Naive thymus-derived CD4-positive, alpha-beta T cell (primary cell): ENCODE measurements at places on chromosomes 4 and X. TPM values are rescaled to one million over a fixed set of nuclear protein-coding genes. Genes with fewer than 3 reads are reported as not detected.

- DNase-seq: no peak
These were observed at the start of gene JCHAIN for GRCh38 chr4:70666369-70666768. Gene JCHAIN (minus strand): TSS chr4:70666508. CDS start chr4:70666490, 18 bp downstream.

- DNase-seq: no peak
These were observed 1.4 kb upstream of the MAGED1 start for GRCh38 chrX:51891821-51892551.

DNA sequence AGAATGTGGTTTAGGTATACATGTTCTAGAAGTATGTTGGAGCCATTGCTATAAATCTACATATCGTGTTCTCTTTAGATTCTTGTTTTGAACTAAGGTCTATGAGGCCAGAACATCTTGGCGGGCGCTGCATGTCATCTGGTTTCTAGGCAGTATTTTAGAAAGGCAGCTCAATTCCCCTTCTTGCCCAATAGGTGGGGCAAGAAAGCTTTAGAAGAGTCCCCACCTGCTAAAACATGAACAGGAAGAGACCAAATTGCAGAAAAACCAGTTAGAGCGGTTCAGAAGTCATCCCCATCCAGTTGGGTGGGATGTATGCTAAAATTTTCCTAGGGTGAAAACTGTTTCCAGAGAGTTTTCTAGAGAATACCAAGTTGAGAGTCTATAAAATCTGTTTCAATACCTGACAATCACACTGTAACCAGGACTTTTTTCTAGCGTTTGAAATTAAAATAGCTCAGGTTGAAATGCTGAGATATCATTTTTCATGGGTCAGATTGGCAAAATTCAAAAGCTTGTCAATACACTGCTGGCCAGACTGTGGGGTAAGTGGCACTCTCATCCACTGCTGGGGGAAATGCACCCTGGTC lies 17.5 kb upstream of the SH3KBP1 start:
- DNase-seq: peak; percentile 40

DNA sequence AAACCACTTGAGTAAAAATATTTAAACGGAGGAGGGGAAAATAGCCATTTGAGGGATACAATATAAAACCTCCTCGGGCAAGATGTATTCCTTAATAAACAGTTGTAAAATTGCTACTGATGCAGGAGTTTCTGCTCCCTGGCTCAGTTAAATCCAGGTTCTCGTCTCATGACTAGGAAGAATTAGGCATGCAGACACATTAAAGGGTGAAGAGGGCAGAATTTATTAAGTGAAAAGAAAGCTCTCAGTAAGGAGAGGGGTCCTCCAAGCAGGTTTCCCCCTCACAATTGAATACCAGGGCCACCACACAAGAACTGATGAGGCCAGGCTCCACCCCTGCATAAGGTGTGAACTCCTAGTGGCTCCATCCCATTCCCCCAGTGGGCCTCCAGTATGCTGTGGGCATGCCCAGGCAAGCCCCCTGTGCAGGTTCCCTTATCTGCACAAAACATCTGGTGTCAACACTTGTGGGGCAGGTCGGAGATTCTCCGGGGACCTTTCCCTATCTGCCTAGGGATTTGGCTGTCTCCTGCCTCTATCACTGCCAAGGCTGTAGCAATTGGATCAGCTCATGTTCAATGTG lies 80.4 kb downstream of the HS6ST2 start:
- no peak for DNase-seq

CXCL8 gene
- 0.20 TPM for polyA plus RNA-seq

YY2 gene
- polyA plus RNA-seq: 0.79 TPM

DNA sequence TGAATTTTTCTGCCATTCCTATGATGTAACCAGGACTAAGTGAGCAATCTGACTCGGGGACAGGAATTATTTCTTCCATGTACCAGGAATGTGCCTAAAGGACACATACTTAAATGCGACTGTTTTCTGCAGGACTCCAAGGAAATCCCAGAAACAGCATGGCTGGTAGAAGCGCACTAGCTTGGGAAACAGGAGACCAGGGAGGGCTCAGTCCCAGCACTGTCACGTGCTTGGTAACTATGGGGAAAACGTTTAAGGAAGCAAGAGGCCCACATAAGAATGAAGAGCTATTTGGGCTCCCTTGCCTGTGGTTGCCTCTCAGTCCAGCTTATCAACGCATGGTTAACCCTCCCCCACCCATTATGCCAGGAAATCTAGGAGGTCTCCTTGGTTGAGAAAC lies 19.6 kb downstream of the MPP1 start:
- no peak for DNase-seq

GRCh38 chr4:3010998-3011397 lies 47.6 kb downstream of the GRK4 start:
- no peak for DNase-seq

GRCh38 chr4:32574803-32575202 lies 1854.6 kb downstream of the PCDH7 start:
- no peak for DNase-seq

NUP62CL gene
- polyA plus RNA-seq: 1.2 TPM

DNA sequence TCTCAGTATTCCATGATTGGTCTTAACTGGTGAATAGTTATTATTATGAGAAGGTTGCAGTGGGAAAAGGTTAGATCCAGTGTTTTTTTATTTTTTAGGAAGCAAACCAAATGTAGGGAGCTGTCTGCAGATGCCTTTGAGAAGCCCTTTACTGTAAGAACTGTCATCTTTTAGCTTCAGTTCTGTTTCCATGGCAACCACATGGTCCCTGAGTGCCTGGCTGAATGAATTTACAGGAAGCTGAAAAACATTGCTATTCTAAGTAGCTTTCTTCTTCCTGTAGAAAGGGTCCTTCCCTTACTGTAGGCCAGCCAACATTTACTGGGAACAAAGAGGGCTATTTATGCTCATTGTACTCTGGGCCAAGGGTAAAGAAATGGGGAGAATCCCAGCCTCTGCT lies 103.3 kb downstream of the DCLK2 start:
- no peak for DNase-seq

GRCh38 chr4:36054694-36055422 lies 189.5 kb downstream of the ARAP2 start:
- DNase-seq: no peak

GRCh38 chr4:174089711-174090110 lies 193.8 kb downstream of the FBXO8 start:
- DNase-seq: no peak

- no peak for DNase-seq
These were observed 60.8 kb upstream of the CT45A1 start for GRCh38 chrX:135652602-135653001.

DNA sequence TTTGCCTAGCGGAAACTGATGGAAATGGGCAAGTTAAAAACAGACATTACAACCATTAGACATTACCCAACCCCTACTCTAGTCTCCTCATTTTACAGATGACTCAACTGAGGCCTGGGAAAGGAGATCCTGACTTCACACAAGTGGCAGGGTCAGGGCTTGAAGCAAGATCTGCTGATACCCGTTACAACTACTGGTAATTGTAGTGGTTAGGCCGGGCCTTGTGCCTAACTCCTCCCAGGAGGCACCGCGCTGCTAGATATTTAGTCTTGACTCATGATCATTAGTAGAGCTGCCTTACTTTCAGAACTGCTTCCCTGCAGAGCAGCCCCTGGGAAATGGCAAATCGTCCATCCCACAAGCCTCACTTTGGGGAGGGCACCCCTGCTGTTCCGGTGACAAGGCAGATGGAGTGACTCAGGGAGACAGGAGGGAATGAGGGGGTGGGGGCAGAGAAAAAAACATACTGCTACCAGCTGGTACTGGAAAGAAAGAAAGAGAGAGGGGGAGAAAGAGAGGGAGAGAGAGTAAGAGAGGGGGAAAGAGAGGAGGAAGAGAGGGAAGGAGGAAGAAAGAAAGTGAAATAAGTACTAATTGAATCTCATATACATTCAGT lies 12.2 kb downstream of the ARHGEF6 start:
- DNase-seq: no peak

- DNase-seq: no peak
These were observed 191.0 kb downstream of the PRDM5 start for GRCh38 chr4:120731561-120731960.

- no peak for DNase-seq
These were observed 45.0 kb downstream of the PIR start for GRCh38 chrX:15448010-15448639.

DNA sequence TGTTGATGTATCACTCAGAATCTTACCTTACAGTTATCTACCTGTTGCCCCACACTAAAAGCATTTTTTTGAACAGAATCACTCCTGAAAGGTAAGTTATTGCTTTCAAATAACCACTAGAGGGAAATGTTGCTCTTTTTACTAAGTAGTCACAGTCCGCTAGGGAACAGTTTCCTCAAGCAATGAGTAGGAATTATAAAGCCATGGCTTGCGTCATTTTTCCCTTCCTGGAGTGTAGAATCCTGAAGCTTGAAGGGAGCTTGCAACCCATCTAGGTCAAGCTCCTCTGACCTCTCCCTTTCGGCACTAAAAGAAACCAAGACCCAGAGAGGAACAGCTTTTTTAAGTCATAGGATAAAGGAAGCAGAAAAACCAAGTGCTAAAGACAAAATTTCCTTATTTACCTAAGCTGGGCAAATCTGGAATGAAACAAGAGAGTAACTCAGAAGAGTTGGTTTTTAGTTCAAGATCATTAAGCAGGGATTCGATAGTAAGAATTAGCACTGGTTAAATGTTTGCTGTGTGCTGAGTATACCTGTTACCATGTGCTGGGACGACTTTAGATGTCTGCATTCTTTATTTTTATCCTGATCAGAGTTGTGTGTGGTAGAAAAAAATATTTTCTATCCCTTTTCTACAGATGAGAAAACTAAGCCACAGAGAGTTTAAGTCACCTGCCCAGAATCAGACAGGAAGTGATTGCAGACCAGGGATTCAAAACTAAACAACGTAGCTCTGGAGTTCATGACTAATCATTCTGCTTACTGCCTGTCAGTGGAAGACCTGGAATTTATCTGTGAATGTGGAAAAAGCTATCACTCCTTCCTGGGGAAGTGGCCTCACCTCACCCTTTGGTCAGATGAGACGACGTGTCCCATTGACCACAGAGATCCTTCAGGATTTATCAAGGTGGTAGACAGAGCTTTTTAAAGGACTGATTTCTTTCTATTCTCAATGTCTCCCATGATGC lies 631.5 kb downstream of the RAB28 start:
- no peak for DNase-seq

GRCh38 chr4:176193126-176193525 lies 2.3 kb downstream of the SPATA4 start:
- DNase-seq: no peak

NLGN4X gene
- not detected for polyA plus RNA-seq

GRCh38 chrX:148601034-148601433 lies 100.6 kb downstream of the AFF2 start:
- DNase-seq: no peak
